ENCODE measurements at places on chromosomes 16 and 17. TPM values are rescaled to one million over a fixed set of nuclear protein-coding genes. Genes with fewer than 3 reads are reported as not detected.

TAC4 gene
- not detected for total RNA-seq

POLR3E gene
- 81.6 TPM for total RNA-seq

RHBDL3 gene
- total RNA-seq: 0.05 TPM

SLC5A2 gene
- total RNA-seq: not detected

NPTX1 gene
- under 0.01 TPM for total RNA-seq
